CD4-positive, alpha-beta T cell (primary cell): ENCODE measurements at places on chromosomes 1 and 21.

DNA sequence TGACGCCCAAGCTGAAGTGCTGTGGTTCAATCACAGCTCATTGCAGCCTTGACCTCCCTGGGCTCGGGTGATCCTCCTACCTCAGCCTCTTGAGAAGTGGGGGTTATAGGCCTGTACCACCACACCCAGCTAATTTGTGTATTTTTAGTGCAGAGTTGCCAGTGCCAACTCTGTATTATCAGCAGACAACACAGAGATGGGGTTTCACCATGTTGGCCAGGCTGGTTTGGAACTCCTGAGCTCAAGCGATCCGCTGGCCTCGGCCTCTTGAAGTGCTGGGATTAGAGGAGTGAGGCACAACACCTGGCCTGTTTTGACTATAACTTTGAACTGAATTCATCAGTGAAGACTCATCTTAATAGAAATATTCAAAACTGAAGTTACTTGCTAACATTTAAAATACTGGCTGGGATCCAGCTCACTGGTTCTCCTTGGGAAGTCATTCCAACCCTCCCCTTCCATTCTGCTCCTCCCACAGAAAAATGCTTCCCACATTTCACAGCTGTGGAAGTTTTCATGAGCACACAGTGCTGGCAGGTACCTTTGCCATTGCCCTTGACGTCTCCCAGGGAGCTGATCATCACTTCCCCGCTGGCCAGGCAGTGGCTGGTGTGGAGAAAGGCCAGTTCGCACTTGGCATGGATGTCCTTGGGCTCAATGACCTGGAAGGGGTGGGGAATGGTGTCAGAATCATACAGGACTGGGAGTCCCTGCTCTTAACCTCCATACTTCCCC lies 4.7 kb downstream of the SELENBP1 start:
- DNase-seq, result no peak

GRCh38 chr1:111733183-111733991 lies 5.8 kb downstream of the INKA2 start:
- DNase-seq, result no peak

DNA sequence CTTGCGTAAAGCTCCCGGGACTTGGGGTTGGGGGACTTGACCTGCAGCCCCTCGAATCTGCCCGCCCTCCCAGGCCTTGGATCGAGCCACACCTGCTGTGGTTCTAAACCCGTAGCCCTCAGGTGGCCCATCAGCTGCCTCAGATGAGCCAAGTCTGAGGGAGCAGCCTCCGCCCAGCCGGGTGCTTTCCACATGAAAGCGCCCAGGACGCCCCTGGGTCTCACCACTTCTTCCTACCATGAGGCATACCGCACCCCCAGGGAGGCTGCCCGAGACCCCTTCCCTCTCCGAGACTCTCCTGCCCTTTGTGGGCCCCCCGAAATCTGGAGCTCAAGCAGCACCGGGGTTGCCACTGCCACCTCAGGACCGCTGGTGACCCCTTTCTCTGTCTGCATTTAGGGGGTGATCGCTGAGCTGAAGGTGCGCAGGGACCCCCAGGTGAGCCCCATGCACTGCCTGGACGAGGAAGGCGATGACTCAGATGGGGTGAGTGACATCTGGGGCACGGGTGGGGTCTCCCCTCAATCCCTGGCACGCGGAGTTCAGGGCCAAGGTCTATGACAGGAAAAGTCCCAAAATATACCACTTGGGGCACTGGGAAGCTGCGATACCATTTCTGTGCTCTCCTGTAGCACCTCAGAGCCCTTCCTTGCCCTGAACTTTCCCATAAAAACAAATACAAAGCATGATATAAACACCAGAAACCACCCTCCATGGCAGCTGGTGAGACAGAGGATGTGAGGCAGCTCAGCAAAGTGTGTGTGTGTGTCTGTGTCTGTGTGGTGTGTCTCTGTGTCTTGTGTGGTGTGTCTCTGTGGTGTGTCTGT lies 68.5 kb downstream of the SLC19A1 start:
- DNase-seq, result no peak

DNA sequence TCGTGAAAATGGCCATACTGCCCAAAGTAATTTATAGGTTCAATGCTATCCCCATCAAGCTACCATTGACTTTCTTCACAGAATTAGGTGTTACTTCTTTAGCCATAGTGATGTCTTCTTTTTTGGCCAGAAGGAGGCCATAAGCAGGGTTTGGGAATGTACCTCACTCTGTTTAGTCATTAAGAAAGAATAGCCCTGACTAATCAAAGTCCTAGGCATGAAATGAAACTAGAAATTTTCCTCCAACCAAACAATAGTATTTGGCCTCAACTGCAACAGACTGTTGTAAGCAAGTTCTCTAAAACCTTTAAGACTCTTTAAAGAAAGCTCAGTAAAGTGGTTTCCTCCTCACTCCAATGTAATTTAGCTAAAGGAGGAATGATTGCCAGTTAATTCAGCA lies 163.9 kb downstream of the AKT3 start:
- no peak for DNase-seq

DNA sequence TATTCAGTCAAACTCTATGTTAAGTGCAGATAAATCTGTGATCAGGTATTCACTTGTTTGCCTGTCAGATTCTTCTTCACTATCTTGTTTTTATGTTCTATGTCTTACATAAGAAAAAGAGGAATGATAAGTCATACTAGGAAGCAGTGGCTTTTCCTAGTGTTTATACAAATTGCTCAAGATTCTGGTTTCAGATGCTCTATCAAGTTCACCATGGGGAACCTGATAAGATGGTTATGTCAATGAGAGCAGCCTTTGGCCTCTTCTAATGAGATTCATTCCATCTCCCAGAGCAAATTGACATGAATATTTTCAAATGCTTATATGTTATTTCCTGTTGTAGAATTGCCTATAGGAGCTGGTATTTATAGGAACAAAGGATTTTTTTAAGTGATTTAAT lies 218.8 kb upstream of the TMPRSS15 start:
- no peak for DNase-seq
